ENCODE measurements at places on chromosomes 12 and 14.

GRCh38 chr12:99444859-99445316, 202.7 kb upstream of the GARIN6 start:
- no peak for DNase-seq

- no peak for DNase-seq
Observed at GRCh38 chr14:75401361-75401760, 26.5 kb upstream of the JDP2 start.

DNA sequence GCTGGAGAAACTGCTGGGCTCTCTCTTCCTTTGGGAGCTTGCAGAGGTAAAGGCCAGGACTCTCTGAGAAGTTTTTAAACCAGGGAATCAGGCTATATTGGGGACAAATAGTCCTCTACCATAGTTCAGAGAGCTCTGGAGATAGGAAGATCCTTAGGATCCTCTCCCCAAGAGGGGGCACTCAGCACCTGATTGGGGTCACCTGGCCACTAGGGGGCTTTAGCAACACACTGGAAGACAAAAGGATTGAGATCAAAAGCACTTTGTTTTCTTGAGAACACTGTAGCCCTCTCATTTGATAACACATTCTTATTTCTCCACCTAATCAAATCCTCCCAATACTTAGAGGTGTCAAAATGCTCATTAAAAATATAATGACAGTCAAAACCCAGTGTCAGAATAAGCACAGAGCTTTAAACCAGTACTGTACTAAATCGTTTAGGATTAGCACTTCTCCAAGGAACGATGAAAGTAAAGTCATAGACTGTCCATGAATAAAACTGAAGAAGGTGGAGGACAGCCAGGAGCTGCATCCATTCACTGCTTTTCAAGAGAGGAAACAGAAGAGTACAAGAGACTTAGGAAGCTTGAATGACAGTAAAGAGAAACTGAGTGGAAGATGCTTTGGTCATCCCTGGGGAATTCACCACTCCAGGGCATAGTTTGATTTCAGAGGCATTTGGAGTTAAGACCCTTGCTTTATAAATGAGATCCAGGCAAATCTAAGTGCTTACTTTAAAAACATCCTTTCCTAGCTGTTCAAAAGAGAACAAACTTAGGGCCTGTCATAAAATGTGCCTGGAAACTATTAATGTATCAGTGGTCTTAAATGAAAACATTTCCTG, 26.5 kb downstream of the BMP4 start:
- DNase-seq: peak; percentile 11

DNA sequence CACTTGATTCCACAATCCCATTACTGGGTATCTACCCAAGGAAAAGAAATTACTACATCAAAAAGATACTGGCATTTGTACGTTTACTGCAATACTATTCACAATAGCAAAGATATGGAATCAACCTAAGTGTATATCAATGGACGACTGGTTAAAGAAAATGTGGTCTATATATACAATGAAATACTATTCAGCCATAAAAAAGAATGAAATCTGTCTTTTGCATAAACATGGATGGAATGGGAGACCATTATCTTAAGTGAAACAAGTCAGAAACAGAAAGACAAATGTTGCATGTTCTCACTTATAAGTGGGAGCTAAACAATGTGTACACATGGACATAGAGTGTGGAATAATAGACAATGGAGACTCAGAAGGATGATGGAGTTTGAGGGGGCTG, 5.0 kb upstream of the OS9 start:
- DNase-seq: no peak

DNA sequence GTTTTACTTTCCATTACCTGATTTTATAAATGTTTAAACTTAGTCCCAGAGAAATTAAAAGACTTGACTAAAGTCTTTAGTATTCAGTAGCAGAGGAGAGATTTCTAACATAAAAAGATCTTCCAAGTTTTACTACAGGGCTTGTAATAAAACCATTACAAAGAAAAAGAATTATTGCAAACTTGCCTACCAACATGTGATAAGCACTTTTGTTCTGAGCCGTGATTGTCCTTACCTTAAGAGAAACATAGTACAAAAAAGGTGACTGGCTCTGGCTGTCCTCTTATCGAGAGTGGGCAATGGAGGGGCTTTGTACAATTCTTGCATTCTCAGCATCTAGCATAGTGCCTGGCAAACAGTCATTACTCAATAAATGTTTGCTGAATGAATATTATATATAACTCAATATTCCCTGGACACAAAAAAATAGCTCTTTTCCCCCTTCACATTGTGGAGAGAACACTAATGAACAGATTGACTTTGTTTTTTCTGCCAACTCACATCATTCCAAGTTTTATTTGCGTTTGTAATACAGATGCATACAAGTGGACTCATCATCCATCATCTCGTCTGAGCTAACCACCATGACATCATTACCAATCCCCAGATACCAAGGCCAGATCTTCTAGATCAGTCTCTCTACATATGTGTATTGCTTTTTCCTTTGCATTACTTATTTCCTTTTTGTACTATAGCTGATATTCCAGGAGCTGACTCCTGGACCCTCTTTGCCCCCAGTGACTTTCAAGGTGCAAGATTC, 192.8 kb upstream of the EEA1 start:
- DNase-seq: no peak

GRCh38 chr12:43826681-43827080, 9.2 kb upstream of the TMEM117 start:
- no peak for DNase-seq

DNA sequence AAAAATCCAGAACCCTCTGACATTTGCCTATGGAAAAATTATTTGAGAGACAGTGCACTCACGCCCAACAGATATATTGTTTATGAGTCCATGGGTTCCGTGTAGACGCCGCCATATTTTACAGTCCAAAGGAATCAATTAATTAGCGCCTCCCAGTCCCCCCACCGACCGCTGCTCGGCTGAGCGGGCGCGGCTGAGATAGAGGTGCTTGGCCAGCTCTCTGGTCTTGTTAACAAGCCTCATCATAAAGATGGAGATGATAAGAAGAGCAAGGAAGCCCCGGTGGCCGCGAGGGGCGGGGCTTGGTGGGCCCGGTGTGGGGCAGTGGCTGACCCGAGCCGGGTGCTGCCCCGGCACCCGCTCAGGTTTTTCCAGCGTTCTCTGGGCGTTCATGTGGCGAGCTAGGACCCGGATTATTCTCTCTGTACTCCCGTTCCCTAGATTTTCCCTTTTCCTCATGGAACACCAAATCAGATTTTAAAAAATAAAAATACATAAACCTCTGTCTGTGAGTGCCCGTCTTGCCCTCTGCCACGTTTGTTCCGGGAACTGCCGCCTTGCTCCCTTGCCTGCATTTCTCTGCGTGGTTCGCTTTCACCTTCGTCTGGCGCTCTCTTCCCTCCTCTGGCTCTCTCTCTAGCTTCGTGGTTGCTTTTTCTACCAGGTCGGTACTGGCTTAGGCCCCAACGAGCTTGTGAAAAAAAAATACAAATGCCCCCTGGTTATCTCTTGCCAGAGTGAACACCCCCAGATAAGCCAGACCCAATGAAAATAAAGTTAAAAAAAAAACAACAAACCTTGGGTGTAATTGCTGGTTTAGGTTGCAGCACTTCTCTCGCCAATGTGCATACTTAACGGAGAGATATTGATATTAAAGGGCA, 9.0 kb downstream of the HOXC12 start:
- no peak for DNase-seq

GRCh38 chr12:45613296-45613695, 116.2 kb upstream of the ARID2 start:
- DNase-seq: no peak

DNA sequence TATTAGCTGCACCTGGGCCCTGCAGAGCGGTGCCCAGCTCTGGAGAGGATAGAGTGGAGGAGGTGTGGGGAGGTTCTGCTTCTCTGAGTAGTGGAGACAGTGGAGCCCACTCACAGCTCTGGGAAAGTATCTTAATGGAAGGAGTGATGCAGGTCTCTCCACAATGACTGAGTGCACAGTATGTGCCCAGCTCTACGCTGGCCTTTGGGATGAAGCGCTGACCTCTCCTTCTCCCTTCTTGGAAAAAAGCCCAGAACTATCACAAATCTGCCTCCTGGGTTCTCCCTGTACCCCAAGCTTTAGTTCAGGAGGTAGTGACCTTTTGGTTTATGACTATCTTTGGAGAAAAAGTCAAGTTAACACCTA, 495 bp upstream of the KRT3 start:
- no peak for DNase-seq

DNA sequence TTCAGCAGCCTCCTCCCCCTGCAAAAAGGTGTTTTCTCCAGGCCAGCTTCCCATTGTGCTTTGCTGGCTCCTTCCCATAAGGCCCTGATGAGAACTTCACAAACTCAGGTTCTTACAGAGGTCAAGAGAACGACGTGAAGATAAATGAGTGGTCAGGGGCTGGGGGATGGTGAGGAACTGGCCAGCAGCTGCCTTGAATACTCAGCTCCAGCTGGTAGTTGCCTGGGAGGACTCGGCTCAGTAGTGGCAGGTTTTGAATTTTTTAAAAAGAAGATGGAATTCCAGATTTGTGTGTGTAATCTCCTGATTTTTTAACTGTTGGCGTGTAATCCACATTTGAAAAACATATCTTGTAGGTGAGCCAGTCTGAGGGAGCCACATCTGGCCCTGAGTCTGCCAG, 5.9 kb downstream of the DDX55 start:
- no peak for DNase-seq

- DNase-seq: no peak
Observed at GRCh38 chr12:55314043-55314442, at the start of gene OR6C1. OR6C1 (plus strand) TSS chr12:55314343; CDS start chr12:55320600, 6,257 bp downstream.

DNA sequence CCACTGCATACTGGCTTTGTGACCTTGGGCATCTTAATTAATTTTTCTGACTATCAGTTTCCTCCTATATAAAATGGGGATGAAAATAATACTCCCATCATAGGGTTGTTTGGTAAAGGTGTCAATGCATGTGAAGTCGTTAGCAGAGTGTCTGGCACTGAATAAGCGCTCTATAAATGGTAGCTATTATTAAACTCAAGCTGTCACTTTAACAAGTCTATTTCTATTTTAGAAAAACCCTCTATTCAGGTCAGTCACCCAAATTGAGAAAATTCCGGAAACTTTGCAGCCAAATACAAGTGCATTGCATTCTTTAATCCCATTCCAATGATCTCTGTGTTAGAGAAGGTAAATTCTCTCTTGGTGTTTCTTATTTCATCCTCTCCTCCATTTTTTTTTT, 363.1 kb downstream of the SYT1 start:
- no peak for DNase-seq

DNA sequence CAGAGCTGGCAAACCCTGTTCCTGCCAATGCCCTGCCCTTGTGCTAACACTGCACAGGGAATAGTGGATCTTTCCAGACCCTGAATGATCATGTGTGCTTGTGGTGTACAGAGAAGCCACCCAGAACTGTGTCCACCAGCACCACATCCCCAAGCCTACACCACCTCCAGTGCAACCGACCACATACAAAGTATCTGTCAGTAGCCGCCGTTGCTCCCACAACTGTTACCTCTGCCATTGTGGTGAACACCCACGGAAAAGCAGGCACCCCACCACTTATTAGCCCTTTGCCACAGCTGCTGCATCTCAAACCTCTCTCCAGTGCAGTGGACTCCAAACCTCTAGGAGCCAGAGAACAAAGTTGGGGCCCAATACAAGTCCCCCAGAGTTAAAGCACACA, 1049.6 kb downstream of the TRHDE start:
- DNase-seq: no peak

- DNase-seq: no peak
Observed at GRCh38 chr12:30515351-30515750, 180.3 kb downstream of the IPO8 start.

GRCh38 chr14:21308479-21309237, 28.8 kb downstream of the RPGRIP1 start:
- DNase-seq: peak; percentile 91

- no peak for DNase-seq
Observed at GRCh38 chr14:26113911-26114640, 483.8 kb downstream of the NOVA1 start.

DNA sequence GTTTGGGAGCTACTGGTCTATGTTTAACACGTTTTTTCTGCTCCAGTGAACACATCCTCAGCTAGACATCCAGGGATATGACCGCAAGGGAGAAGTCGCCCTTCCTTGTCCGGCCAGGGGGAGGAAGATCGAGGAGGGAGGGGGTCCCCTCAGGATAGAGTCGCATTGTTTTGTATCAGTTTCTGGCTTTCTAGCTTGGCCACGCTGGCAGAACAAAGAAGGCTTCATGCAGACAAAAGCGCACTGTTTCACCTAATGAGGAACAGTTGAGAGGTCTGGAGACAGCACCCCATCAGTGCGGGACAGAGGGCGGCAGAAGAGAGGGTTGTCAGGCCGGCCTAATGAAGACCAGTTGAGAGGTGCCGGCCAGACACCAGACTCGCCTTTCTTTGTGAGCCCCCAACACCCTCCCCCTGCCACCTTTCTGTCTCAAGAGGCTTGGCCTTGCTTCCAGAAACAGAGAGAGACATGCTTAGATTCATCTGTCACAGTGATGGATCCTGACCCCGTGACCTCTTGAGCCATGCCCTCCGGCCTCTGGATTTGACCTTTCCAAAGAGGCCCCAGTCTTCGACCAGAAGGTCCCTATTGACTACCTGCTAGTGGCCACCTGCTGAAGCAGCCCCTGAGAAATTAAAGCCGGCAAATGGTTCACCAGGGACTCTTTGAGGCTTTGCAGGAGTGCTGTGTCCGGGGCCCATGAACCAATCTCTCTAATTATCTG, 254.7 kb upstream of the TBX3 start:
- no peak for DNase-seq

DNA sequence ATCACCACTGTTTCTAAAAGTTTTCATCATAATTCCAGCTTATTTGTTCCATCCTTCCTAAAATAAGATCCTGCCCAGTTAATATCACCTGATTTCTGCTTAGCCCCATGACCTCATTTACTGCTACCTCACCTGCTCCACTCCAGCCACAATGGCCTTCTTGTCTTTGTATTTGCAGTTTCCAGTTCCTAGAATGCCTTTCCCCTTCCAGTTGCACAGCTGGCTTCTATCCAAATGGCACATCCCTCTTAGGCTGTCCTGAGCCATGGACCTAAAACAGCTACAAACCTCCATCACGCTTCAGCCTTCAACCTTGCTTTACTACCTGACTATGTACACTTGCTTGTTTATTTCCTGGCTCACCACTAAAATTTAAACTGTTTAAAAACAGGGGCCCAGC, 6.5 kb upstream of the LGMN start:
- no peak for DNase-seq

DNA sequence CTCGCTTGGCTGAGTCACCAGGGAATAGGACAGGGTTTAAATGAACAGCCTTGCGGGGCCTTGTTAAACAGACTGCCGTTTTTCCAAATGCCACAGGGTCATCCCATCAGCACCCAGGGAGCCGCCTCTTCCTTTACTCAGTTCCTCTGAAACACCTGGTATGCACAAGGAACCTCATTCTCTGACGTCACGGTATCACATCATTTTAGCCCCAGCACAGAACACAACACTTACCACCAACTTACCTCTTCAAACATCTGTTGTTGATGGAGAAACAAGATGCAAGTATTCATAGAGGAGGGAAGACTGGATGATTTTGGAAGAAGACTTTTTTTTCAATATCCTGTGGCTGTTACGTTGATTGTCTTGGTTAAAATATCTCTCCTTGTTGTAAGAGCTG, 535.3 kb upstream of the TMEM132C start:
- no peak for DNase-seq

GRCh38 chr12:109893261-109893995, 6.6 kb upstream of the TCHP start:
- DNase-seq: no peak

Measured in CD4-positive, alpha-beta T cell treated with Interleukin-21 for 1 hour (primary cell).